ENCODE measurements at places on chromosomes 16 and 17.

DNA sequence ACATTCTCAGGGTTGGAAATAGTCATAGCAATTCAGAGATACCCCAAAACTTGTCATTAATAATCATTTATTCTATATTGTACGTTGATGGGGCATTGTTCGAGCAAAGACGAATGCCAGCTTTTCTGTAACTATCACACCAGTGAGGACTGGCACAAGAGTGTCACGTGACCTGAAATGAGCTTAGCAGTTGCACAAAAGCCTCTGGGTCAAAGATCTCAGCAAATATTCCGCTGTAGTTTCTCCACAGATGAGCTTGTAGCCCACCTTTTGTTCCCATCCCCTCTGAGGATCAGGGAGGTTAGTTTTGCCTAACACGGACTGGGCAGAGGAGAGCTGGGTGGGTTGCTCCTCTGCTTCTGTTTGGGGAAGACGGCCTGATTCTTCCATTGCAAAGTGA, 18.2 kb downstream of the IRX3 start:
- DNase-seq, result no peak

- no peak for DNase-seq
Measured at GRCh38 chr16:97822-98221, 19.8 kb downstream of the MPG start.

DNA sequence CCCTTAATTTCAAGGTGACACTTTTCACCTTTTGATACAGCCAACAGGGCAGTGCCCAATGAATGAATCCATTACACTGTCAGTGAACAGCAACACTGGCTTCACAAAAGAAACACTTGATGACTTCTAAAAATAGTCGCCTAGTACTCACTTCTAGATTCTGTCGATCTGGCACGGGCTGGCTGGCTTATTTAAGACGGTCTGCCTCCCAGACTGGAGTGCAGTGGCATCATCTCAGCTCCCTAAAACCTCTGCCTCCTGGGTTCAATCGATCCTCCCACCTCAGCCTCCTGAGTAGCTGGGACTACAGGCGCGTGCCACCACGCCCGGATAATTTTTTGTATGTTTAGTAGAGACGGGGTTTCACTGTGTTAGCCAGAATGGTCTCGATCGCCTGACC, 1.9 kb downstream of the NDUFAB1 start:
- no peak for DNase-seq

- DNase-seq, result no peak
Measured at GRCh38 chr16:57479976-57480753, 6.1 kb downstream of the DOK4 start.

DNA sequence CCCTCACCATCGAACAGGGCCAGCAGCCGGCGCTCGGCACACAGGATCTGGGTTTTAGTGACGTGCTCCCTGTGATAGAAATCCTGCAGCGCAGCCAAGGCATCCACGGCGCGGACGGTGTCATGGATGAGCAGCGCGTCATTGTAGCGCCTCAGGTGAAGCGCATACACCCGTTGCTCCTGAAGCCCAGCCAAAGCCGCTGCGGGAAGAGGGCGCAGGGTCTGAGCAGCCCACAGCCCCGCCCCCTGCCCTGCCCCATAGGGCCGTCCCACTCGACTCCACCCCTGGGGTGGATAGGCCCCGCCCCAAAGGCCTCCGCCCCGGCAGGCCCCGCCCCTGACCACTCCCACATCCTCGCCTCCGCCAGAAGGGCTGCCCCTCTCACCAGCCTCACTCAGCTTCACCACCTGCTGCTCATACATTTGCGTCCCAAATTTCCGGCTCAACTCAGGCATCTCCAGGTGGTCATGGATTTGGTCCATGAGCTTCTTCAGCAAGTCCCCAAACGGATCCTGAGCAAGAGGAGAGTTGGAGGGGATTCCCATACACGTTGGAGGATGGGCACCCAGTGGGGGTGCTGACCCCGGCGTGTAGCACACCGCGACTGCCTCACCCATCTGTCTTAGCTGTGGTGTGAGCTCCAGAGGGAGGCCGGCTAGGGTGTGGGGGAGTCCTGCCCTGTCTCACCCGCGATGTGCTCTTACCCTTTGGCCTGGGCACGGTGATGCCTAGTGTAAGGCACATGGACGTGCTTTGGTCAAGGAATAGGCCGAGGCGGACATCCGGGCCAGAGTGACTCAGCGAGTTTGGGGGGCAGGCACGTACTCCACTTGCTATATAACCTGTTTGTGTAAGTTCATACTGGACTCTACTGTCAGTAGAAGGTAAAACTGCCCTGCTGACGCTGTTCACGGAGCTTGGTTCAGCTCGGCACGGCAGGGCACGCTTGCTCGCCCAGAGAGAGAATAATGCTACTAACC, 4.6 kb downstream of the DHX58 start:
- peak; percentile 92 for DNase-seq

- peak; percentile 26 for DNase-seq
Measured at GRCh38 chr17:75152922-75153779, 1.2 kb downstream of the JPT1 start.

DNA sequence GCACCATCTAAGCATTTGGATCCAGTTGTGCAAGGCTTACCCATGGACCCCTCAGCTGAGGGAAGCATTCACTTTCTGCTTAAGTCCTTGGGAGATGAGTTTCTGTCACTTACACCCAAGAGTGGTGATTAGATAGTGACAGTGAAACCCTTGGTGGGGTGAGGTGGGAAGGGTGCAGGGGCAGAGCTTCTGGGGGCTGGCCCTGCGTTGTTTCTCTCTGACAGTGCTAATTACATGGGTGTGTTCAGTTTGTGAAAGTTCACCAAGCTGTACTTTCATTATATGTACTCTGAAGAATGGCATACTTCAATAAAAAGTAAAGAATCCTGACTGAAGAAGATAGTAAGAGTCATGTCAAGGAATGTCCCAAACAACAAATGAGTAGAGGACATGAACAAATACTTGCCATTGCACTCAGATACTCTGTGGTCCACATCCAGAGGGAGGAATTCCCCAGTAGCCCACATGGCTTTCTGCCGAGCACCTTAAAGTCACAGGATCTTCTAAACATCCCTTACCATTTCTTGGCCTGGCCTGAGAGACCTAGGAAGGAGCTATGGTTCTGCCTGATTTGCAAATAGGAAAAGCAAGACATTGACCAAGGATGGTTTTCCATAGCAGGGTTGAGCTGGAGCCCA, 8.4 kb downstream of the CHST6 start:
- DNase-seq, result no peak

GRCh38 chr17:77686903-77687302, 271.6 kb upstream of the TNRC6C start:
- no peak for DNase-seq

DNA sequence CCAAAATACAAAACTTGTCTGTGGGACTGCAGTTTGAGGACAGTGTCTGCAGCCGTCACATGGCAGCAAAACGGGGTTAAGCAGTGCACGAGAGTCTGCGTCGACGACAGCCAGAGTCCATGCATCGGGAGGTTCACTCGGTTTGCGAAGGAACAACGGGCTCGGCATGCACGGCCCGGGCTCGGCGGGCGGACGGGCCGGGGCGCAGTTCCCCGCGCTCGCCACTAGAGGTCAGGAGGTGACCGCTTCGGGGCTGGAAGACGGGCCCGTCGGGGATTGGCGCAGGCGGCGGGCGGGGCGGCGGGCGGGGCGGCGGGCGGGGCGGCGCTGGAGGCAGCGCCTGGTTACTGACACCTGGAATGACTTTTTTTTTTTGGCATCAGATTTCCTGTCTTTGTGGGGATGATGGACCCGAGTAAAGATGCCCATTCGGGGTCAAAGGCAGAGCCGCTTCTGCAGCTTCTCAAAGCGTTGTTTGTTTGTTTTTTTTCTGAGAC, 6.5 kb downstream of the SCGB1C2 start:
- DNase-seq, result peak; percentile 81

DNA sequence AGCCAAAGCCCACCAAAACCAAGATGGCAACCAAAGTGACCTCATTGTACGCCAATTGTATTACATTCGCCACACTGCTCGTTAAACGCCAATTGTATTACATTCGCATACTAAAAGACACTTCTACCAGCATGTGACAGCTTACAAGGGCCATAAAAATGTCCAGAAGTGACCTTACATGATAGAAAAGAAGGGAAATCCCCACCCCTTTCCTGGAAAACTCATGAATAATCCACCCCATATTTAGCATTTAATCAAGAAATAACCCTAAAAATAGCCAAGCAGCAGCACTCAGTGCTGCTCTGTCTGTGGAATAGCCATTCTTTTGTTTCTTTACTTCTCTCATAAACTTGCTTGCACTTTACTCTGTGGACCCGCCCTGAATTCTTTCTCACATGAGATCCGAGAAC, 25.7 kb downstream of the PSMD7 start:
- DNase-seq, result no peak

- DNase-seq, result no peak
Measured at GRCh38 chr17:46061435-46061834, 62.4 kb downstream of the STH start.

DNA sequence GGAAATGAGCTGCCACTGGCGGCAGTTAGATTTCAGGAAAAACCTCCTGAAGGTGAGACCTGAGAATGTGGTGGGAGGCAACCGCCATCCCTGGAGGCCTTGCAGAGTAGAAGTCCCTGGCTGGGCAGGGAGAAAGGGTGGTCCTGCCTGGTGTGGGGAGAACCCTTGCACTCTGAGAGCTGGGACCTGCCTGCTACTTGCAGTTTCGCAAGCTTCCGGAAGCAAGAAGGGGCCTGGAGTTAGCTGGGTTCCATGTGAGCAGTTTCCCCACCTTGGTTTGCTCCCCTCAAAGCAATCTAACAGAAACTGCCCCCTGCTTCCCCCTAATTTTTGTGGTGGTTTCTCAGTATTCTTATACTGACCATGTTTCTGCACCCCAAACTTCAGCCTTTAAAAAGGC, 6.5 kb downstream of the ZNF629 start:
- DNase-seq, result no peak

GRCh38 chr16:80174416-80174815, 366.4 kb upstream of the DYNLRB2 start:
- DNase-seq, result no peak

- no peak for DNase-seq
Measured at GRCh38 chr16:19098173-19098572, 15.6 kb upstream of the ITPRIPL2 start.

- DNase-seq, result no peak
Measured at GRCh38 chr16:72958522-72959076, 89.3 kb downstream of the ZFHX3 start.

- no peak for DNase-seq
Measured at GRCh38 chr17:62680541-62681052, 53.1 kb downstream of the MRC2 start.

GRCh38 chr17:35870906-35871819, 2.5 kb upstream of the HEATR9 start:
- no peak for DNase-seq

DNA sequence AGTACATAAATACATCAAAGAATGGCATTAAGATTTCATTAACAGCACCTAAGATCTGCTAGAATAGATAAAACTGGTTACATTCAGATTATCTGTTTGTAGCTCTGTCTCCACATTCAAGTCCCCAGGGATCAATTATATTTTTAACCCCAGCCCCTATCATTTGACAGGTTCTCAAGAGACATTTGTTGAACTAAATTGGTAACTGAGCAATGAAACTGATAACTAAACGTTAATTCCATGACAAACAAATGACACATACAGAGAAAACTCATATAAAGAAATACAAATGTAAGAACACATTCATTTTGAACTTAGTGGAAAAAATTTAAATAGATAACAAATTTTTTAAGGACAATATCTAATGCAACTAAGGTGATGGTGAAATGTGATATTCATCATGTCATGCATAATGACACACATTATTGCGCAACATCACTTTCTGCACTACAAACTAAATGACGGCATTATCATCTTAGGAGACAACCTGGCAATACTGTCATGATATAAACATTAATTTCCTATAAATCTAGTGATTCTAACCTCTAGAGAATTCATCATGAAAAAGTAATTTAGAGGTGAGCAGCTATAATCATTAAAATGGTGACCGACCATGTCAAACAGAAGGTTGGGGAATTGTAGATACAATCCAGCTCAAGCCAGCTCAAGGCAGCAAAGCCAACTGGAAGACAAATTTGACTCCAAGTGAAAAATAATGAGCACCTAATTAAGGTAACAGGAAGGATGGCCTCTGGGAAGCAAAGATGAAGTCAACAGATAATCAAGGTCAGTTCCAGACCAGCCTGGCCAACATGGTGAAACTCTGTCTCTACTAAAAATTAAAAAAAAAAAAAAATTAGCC, 9.5 kb downstream of the ARHGAP17 start:
- DNase-seq, result no peak

GRCh38 chr16:57798267-57798810, 4.0 kb downstream of the KIFC3 start:
- no peak for DNase-seq

GRCh38 chr16:86996081-86996480, 321.1 kb downstream of the C16orf95 start:
- no peak for DNase-seq

DNA sequence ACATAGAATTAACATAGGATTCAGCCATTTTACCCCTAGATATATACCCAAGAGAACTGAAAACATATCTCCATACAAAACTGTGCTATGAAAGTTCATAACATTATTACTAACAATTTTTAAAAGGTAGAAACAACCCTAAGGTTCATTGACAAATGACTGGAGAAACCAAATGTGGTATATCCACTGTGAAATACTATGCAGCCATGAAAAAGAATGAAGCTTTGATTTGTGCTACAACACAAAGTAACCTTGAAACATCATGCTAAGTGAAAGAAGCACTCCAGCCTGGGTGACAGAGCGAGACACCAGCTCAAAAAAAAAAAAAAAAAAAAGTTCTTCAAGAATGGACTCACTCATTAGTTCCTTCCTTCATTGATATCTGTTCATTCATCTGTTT, 580 bp downstream of the CD300LD start:
- no peak for DNase-seq

DNA sequence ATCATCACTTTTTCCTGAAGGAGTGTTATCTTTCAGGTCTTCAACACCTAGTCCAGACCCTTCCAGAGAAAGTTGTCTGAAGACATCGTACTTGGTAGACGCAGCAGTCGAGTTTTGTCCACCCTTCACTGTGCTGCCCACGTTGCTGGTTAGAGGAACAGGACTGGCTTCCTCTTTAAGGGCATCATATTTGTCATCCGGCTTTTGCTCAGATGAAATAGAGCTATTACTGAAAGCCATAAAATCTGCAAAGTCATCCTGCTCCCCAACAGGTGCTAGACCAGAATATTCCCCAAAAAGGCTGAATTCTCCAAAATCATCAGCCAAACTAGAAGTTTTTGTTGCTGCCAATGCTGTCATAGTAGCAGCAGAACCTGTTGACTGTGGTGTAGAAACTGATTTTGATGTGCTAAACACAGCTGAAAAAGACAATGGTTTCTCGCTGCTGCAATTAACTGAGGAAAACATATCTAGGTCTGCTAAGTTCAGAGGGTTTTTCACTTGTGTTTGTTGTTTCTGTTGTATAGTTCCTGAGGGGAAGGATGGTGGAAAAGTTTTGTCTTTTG, 55.7 kb downstream of the SYNRG start:
- no peak for DNase-seq

- no peak for DNase-seq
Measured at GRCh38 chr17:72077326-72077960, 43.4 kb upstream of the SOX9 start.
